ENCODE measurements at places on chromosomes 7 and 10.

DNA sequence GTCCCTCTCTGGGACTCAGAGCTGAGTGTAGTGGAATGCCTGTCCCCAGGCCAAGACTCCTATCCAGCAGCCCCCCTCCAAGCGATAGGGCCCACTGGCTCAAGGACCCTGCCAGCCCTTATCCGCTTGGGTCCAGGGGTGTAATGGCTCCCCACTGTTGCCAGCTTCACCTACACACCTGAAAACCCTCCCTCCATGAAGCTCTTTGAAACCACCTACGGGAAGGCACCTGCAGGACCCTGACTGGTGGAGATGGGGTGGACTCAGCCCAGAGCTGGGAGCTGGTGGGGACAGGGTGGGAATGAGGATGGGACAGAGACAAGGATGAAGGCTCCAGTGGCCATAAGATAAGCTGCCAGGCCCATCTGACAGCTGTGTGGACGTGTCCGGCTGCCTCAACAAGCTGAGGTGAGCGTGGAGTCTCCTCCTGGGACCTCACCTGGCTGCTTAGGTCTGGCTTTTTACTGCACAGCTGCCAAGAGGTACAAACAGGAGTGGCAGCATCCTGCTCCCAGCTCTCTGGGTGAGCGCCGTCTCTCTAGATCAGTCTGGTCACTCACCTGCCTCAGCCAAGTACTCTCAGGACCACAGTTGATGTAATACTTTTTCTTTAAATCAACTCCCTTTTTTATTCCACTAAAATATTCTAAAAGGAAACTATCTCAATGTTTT, 41.9 kb downstream of the DRGX start:
- no peak for DNase-seq

DNA sequence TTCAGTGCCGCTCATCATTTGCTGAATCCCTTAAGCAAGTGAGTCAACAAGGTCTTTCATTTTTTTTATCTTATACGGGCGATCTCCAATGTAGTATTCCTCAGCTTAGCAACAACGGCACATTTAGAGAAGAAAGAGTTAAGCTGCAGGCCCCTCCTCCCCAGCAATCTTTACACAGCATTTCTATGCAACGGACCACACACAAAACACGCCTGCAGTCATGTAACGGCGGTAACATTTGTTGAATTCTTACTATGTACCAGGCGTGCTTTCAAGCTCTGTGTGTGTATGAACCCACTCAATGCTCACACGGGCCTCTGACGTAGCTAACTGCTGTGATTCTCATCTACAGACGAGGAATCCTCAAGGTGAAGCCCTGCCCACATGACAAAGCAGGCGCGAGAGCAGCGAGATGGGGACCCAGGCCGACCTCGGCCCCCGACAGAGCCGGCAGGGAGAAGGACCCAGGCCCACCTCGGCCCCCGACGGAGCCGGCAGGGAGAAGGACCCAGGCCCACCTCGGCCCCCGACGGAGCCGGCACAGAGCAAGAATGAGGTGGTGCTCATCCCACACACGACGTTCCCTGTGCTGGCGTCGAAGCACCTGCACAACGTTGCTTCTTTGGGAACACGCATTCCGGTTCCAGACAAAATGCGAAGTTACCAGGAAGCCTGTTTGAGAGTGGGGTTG, 240.7 kb downstream of the ZMYND11 start:
- DNase-seq, result no peak

- DNase-seq, result no peak
Measured at GRCh38 chr10:19652750-19653149, 163.5 kb upstream of the PLXDC2 start.

- DNase-seq, result no peak
Measured at GRCh38 chr10:17647326-17647725, 3.4 kb downstream of the STAM start.

DNA sequence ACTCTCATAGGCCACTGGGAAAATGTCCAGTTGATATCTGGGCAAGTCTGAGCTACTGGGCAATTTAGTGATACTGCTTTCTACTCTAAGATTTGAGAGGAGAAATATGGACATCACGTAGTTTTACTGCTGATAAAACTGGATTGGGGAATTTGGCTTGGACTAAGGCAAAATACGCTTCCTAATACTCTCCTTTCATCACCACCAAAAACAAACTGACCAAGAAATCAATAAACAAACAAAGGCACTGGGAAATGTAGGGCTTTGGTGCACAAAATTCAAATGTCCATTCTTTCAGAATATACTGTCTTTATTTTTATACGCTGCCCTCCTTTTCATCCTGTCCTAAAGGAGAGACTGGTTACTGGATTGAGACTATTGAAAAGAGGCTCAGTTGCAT, 145.1 kb upstream of the SP8 start:
- DNase-seq, result no peak

- DNase-seq, result no peak
Measured at GRCh38 chr7:106071356-106071998, 40.6 kb downstream of the SYPL1 start.
